ENCODE measurements at places on chromosomes 4 and X. TPM values are rescaled to one million over a fixed set of nuclear protein-coding genes. Genes with fewer than 3 reads are reported as not detected.

TEC gene
- polyA plus RNA-seq = 0.49 TPM

DOCK11 gene
- 17.8 TPM for polyA plus RNA-seq

KCND1 gene
- polyA plus RNA-seq = 1.4 TPM

PRRG3 gene
- 37.6 TPM for polyA plus RNA-seq

FSTL5 gene
- polyA plus RNA-seq = 0.81 TPM

CLIC2 gene
- 6.4 TPM for polyA plus RNA-seq

PRR32 gene
- 106 TPM for polyA plus RNA-seq

SPANXD gene
- not detected for polyA plus RNA-seq

ATP1B4 gene
- polyA plus RNA-seq = 296 TPM

ADGRL3 gene
- polyA plus RNA-seq = 21.0 TPM

FREM3 gene
- polyA plus RNA-seq = 0.49 TPM

MSX1 gene
- 2.0 TPM for polyA plus RNA-seq

MAGEC1 gene
- polyA plus RNA-seq = 0.06 TPM

MAGEB1 gene
- not detected for polyA plus RNA-seq

CPZ gene
- 6.0 TPM for polyA plus RNA-seq

EPHA5 gene
- 0.17 TPM for polyA plus RNA-seq

WDR17 gene
- polyA plus RNA-seq = 0.72 TPM

SSX4B gene
- polyA plus RNA-seq = not detected

CD38 gene
- polyA plus RNA-seq = 1.3 TPM

SYNPO2 gene
- polyA plus RNA-seq = 155 TPM

NKX3-2 gene
- polyA plus RNA-seq = 0.06 TPM

ARMCX1 gene
- polyA plus RNA-seq = 87.1 TPM

TRIM60 gene
- not detected for polyA plus RNA-seq

PNMA6A gene
- 2.5 TPM for polyA plus RNA-seq

GAGE12E gene
- not detected for polyA plus RNA-seq

FGD1 gene
- 17.2 TPM for polyA plus RNA-seq

PPP2R2C gene
- polyA plus RNA-seq = 0.45 TPM

PPP4R3C gene
- not detected for polyA plus RNA-seq

H2BW1 gene
- polyA plus RNA-seq = not detected

HSFX2 gene
- polyA plus RNA-seq = 0.46 TPM
